ENCODE measurements at places on chromosomes 7 and 10. TPM values are rescaled to one million over a fixed set of nuclear protein-coding genes. Genes with fewer than 3 reads are reported as not detected.

DNA sequence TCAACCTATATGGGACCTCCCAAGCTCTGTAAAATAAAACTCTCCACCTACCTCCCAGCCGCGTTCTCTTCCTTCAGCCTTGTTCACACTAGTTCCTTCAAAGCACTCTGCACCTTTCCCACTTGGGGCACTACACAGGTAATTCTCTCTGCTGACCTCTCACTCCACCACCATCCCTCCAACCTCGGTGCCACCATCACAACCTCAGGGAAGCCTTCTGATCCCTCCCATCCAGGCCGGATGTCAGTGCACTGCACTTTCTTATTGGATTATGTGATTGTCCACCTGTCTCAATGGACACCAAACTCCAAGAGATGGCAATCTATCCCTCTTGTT is 7.0 kb downstream of the LARP4B start:
- no peak overlapping the region for H3K4me3 ChIP-seq
- H3K36me3 ChIP-seq: no peaks in the 10 kb centered on the region
- peaks cover 9% of the 10 kb centered on the region for H3K4me1 ChIP-seq
- no peaks in the 10 kb centered on the region for H3K27me3 ChIP-seq
- DNase-seq: no peak
- no peak overlapping the region for H3K27ac ChIP-seq

DNA sequence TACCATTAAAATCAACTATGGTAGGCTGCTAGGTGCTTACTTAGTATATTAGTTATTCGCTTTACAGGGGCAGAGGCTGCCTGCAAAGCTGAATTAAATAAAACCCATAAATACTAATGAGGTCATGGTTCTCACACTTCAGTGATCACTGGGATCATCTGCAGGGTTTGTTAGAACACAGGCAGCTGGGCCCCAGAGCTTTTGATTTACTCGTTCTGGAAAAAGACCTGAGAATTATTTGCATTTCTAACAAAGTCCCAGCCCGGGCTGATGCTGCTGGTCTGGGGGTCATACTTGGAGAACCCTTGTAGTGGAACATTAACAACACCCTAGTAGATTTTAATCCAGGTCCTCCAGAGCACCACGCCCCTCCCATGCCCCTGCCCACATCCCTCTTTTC is 8.5 kb downstream of the UCN3 start:
- H3K27me3 ChIP-seq: no peaks in the 10 kb centered on the region
- DNase-seq: no peak

DNA sequence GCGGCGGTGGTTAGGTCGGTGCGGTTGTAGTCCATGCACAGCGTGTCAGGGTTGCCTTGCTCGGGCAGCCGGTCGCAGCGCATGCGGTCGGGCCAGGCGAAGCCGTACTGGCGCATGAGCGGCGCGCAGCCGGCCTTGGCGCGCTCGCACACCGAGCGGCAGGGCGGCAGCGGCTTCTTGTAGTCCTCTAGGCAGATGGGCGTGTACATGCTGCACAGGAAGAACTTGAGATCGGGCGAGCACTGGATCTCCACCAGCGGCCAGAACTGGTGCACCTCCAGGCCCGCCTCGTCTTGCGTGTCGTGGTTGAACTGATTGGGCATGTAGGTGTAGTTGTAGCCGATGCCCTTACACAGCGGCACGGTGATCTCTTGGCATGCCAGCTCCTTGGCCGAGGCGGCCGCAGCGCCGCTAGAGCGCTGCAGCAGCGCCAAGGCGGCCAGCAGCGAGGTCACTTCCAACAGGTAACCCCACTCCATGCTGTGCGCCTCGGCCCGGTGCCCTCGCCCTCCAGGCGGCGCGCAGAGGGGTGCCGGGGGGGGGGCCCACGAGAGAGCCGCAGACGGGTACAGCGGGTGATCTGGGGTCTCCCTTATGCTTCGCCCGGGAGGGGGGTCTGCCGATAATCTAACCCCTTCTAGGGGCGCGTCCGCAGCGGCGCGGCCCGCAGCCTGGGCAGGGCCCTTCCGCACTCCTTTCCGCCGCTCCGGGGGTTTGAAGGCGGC is 983 bp downstream of the FZD8 start:
- H3K4me1 ChIP-seq: no peaks in the 10 kb centered on the region
- no peaks in the 10 kb centered on the region for H3K27me3 ChIP-seq
- peak; percentile 56 for DNase-seq
- peak overlapping the region; percentile 61 for H3K27ac ChIP-seq
- H3K4me3 ChIP-seq: peak overlapping the region; percentile 45

- H3K27me3 ChIP-seq: no peaks in the 10 kb centered on the region
- no peak overlapping the region for H3K4me3 ChIP-seq
- no peaks in the 10 kb centered on the region for H3K36me3 ChIP-seq
- H3K27ac ChIP-seq: no peak overlapping the region
- H3K4me1 ChIP-seq: no peaks in the 10 kb centered on the region
Observed at GRCh38 chr10:6567203-6567703, 12.8 kb downstream of the PRKCQ start.

- no peak overlapping the region for H3K4me3 ChIP-seq
- no peak for DNase-seq
- no peaks in the 10 kb centered on the region for H3K4me1 ChIP-seq
- H3K27ac ChIP-seq: no peak overlapping the region
- no peaks in the 10 kb centered on the region for H3K27me3 ChIP-seq
Observed at GRCh38 chr7:74544706-74545469, 91.2 kb downstream of the GTF2IRD1 start.

GRCh38 chr10:74081192-74081803 is 69.3 kb downstream of the AP3M1 start:
- no peaks in the 10 kb centered on the region for H3K36me3 ChIP-seq
- no peaks in the 10 kb centered on the region for H3K27me3 ChIP-seq
- no peaks in the 10 kb centered on the region for H3K4me1 ChIP-seq

DNA sequence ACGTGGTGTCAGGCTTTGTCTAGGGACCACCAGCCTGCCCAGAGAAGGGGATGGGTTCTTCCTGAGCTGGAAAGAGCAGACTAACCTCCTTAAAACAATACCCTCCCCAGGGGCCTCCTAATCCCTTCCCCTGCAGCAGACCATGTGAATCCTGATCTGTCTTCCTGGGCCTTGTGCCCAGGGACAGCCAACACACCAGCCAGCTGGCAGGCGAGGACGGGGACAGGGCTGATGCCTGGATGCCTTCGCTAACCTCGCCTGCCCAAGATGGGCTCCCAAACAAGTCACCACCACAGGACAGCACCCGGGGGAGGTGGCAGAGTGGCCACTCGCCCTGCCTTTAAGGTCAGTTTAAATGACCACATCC is 17.6 kb downstream of the PODXL start:
- H3K27me3 ChIP-seq: no peaks in the 10 kb centered on the region
- peak overlapping the region; percentile 68 for H3K27ac ChIP-seq
- H3K4me1 ChIP-seq: no peaks in the 10 kb centered on the region
- no peak overlapping the region for H3K4me3 ChIP-seq

DNA sequence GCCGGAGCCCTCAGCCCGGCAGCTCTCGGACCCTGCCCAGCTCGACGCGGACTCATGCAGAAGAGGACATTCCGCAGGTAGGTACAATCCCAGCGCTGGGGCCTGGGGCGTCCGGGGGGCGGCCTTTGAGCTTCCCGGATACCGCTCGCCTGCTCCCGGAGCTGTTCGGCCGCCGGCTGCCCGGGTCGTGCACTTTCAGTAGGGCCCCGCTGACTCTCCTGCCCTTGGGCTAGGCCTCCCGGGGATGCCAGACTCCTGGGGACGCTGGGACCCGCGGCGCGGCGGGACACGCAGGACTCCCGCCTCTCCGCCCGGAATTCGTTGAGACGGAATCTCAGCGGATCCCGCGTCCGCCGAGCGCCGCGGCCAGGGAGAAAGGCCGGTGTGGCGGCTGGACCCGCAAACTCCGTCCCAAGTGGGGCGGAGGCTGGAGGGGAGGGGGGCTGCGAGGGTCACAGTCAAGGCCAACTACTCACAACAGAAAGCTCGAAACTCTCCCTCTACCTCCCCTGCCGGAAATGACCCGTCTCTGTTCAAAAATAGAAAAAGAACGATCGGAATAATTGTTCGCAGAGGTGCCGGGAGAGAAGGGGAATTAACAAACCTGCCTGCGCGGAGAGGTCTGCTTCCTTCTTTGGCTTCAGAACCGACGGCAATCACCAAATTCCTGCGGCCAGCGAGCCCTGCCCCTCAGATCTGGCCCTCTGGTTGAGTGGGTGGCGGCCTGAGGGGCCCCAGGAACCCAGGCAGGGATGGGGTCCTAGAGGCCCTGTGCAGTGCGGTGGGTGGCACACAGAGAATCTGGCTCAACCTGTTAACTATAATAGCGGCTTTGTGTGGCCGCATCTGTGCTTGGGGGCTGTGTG is 9.2 kb downstream of the TLX1 start:
- H3K4me1 ChIP-seq: peaks cover 3% of the 10 kb centered on the region
- H3K27ac ChIP-seq: no peak overlapping the region
- H3K27me3 ChIP-seq: peaks cover 11% of the 10 kb centered on the region
- H3K36me3 ChIP-seq: no peaks in the 10 kb centered on the region

GRCh38 chr10:6068422-6068821 is 6.3 kb upstream of the IL2RA start:
- no peak overlapping the region for H3K4me3 ChIP-seq
- H3K27ac ChIP-seq: no peak overlapping the region
- DNase-seq: no peak
- H3K36me3 ChIP-seq: no peaks in the 10 kb centered on the region
- no peaks in the 10 kb centered on the region for H3K4me1 ChIP-seq

- no peaks in the 10 kb centered on the region for H3K36me3 ChIP-seq
- H3K27ac ChIP-seq: peak overlapping the region; percentile 51
- no peak overlapping the region for H3K4me3 ChIP-seq
- no peaks in the 10 kb centered on the region for H3K27me3 ChIP-seq
- DNase-seq: no peak
Observed at GRCh38 chr10:88205842-88206446, 342.5 kb downstream of the PTEN start.

DNA sequence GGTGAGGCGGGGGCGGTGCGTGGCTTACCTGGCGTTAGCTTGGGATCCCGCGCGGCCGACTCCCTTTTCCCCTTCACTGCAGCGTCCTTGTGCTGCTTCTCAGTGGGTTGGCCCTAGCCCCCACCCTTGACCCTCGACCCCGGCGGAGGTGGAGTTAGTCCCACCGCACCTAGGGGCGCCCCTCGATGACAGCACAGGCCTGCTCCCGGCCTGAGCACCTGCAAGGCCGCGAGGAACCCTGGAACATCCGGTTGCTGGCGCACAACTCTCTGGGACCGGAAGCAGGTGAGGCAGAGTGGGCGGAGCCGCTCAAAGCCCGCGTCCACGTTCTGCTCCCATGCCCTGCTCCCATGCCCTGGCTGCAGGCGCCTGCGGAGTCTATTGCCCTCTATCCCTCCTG is 266.9 kb downstream of the USP6NL start:
- H3K4me3 ChIP-seq: no peak overlapping the region
- H3K27me3 ChIP-seq: no peaks in the 10 kb centered on the region
- H3K27ac ChIP-seq: no peak overlapping the region
- H3K36me3 ChIP-seq: no peaks in the 10 kb centered on the region

GRCh38 chr10:43594944-43595589 is 11.2 kb upstream of the ZNF485 start:
- DNase-seq: no peak
- no peaks in the 10 kb centered on the region for H3K4me1 ChIP-seq
- no peaks in the 10 kb centered on the region for H3K36me3 ChIP-seq
- no peaks in the 10 kb centered on the region for H3K27me3 ChIP-seq
- H3K4me3 ChIP-seq: peak overlapping the region; percentile 27
- peak overlapping the region; percentile 49 for H3K27ac ChIP-seq

GRCh38 chr7:63043657-63044543 is 954.7 kb upstream of the ZNF722 start:
- no peaks in the 10 kb centered on the region for H3K4me1 ChIP-seq
- no peaks in the 10 kb centered on the region for H3K27me3 ChIP-seq
- DNase-seq: no peak
- H3K4me3 ChIP-seq: no peak overlapping the region
- no peaks in the 10 kb centered on the region for H3K36me3 ChIP-seq
- no peak overlapping the region for H3K27ac ChIP-seq

AGAP6 gene
- 19.7 TPM for total RNA-seq

GPR85 gene
- total RNA-seq: not detected

ANKRD7 gene
- total RNA-seq: not detected

TAS2R5 gene
- total RNA-seq: 5.9 TPM

HOGA1 gene
- 0.76 TPM for total RNA-seq

TAS2R4 gene
- 6.5 TPM for total RNA-seq

PIK3AP1 gene
- total RNA-seq: 10.0 TPM

NRCAM gene
- 2.0 TPM for total RNA-seq

IFIT1B gene
- not detected for total RNA-seq

CLEC5A gene
- 3.8 TPM for total RNA-seq

All from uterus (tissue), 4 donors.